Colonic mucosa (tissue), 4 donors: ENCODE measurements at places on chromosomes 4 and X. TPM values are rescaled to one million over a fixed set of nuclear protein-coding genes. Genes with fewer than 3 reads are reported as not detected.

- no peak overlapping the region for H3K27ac ChIP-seq
- no peaks in the 10 kb centered on the region for H3K36me3 ChIP-seq
- no peaks in the 10 kb centered on the region for H3K4me1 ChIP-seq
- no peaks in the 10 kb centered on the region for H3K27me3 ChIP-seq
- DNase-seq = no peak
These were observed 106.2 kb downstream of the FAM9B start for GRCh38 chrX:8927701-8928100.

PPEF1 gene
- total RNA-seq = not detected

DNA sequence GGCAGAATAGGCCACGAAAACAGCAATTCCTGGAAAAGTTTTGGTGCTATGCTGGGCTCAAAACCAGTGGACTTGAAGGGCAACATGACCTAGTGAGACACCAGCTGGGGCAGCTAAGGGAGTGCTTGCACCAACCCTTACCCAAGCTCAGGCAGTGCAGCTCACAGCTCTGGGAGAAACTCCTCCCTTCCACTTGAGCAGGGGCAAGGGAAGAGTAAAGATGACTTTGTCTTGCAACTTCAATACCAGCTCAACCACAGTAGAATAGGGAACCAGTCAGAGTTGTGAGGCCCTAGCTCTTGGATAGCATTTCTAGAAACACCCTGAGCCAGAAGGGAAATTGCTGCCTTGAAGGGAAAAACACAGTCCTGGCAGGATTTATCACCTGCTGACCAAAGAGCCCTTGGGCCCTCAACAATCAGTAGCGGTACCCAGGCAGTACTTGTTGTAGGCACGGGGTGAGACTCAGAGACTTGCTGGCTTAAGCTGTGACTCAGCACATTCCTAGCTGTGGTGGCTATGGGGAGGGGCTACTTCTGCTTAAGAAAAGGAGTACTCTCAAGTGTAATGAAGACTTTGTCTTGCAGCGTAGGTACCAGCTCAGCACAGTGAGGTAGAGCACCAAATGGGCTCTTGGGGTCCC, 19.7 kb upstream of the ABCG2 start:
- no peaks in the 10 kb centered on the region for H3K36me3 ChIP-seq
- H3K4me1 ChIP-seq = no peaks in the 10 kb centered on the region
- no peaks in the 10 kb centered on the region for H3K27me3 ChIP-seq
- no peak overlapping the region for H3K4me3 ChIP-seq
- no peak for DNase-seq
- no peak overlapping the region for H3K27ac ChIP-seq

GRCh38 chrX:154548028-154548316, 552 bp downstream of the IKBKG start:
- no peak for DNase-seq
- no peaks in the 10 kb centered on the region for H3K4me1 ChIP-seq
- H3K27me3 ChIP-seq = no peaks in the 10 kb centered on the region

DNA sequence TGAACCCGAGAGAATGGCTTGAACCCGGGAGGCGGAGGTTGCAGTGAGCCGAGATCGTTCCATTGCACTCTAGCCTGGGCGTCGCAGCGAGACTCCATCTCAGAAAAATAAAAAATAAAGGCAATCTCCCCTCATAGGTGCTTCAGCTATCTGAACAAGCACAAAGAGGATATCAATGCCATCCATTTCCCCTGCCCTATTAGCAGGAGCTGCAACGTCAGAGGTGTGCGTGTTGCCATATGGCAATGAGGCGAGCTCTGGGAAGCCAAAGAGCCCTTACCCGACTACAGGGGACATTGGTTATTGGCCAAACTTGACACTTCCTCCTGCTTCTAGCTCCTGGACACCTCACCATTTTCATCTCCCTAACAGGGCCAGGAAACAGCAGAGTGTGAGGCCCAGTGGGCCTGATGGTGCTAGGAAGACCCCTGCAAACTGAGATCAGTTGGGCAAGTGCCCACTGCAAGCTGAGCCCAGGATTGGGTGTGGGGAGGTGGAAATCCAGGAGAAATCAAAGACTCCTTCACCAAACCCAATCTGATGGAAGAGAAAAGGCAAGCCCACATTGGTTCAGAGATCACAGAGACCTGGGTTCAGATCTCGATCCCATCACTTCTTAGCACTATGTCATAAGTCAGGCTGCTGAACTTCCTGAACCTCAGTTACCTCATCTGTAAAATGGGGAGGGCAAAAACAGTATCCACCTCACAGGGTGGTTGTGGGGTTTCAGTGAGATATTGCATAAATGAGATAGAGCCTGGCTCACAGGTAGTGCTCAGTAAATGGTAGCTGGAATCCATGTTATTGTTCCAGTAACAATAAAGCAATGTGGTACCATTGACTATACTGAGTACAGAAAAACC, 21.2 kb downstream of the SLC25A5 start:
- no peak overlapping the region for H3K4me3 ChIP-seq
- H3K27me3 ChIP-seq = no peaks in the 10 kb centered on the region
- H3K27ac ChIP-seq = no peak overlapping the region
- H3K4me1 ChIP-seq = no peaks in the 10 kb centered on the region
- no peaks in the 10 kb centered on the region for H3K36me3 ChIP-seq

GRCh38 chr4:167785523-167785922, 306.8 kb upstream of the ANXA10 start:
- no peaks in the 10 kb centered on the region for H3K27me3 ChIP-seq
- H3K4me3 ChIP-seq = no peak overlapping the region
- H3K4me1 ChIP-seq = no peaks in the 10 kb centered on the region
- H3K36me3 ChIP-seq = no peaks in the 10 kb centered on the region
- H3K27ac ChIP-seq = no peak overlapping the region

DNA sequence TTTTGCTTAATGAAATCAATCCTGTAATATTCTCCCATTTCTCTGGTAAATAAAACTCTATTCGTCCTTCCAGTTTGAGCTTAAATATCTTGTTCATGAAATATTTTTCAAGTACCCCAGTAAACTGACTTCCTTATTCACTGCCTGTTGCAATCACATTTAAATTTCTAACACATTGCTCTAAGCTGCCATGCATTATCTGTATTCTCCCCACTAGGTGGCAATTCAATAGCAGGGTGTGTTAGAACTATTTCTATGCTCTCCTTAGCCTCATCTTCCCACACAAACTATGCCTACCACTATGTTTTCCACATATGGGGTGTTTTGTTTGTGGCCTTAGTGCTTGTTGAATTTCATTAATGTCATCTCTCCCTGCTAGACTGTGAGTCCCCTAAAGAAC, 377.1 kb upstream of the HS3ST1 start:
- no peaks in the 10 kb centered on the region for H3K36me3 ChIP-seq
- no peaks in the 10 kb centered on the region for H3K27me3 ChIP-seq
- no peaks in the 10 kb centered on the region for H3K4me1 ChIP-seq
- DNase-seq = no peak

DNA sequence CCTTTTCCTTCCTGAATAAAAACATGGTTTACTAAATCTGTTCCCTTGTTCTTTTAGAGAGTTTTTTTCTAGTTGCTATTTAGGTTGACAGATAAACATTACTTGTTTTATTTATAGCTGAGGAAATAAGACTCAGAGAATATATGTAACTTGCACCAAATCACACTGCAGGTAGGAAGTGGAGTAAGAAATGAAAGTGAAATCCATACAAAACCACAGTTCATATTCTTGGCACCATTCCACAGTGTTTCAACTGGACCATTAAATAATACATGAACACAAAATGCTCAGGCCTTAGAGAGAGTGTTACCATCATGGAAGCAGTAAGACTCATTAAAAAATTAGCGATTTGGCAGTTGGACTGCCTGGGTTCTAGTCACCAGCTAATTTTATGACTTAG, 326.9 kb upstream of the SLIT2 start:
- no peak for DNase-seq
- no peaks in the 10 kb centered on the region for H3K36me3 ChIP-seq

MGAT4D gene
- not detected for total RNA-seq

DNA sequence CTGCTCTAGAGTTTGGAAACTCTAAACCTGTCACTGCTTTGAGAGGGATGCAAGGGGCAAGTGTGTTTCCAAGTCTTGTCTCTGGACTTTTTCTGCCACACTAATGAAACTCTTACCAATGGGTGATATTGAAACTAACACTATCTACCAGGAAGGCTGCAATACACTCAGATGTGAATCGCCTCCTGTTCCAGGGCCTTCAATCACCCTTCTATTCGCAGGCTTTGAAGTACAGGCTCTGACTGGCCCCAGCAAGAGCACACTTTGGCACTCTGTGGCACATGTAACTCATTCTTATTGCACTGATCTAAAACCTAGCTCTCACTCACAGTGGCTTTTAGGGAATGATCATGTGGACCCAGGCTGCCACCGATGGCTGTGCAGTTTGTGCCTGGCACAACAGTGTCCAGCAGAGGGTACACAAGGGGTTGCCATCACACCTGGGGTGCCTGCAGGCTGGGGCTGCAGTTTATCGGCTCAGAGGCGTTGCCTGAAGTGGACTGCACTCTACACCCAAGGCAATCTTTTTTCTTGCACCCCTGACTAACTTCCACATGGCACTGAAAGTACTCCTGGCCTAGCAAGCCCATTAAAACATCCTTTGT, 210.8 kb downstream of the MGST2 start:
- no peaks in the 10 kb centered on the region for H3K36me3 ChIP-seq
- DNase-seq = no peak
- H3K4me3 ChIP-seq = no peak overlapping the region
- H3K4me1 ChIP-seq = no peaks in the 10 kb centered on the region

DNA sequence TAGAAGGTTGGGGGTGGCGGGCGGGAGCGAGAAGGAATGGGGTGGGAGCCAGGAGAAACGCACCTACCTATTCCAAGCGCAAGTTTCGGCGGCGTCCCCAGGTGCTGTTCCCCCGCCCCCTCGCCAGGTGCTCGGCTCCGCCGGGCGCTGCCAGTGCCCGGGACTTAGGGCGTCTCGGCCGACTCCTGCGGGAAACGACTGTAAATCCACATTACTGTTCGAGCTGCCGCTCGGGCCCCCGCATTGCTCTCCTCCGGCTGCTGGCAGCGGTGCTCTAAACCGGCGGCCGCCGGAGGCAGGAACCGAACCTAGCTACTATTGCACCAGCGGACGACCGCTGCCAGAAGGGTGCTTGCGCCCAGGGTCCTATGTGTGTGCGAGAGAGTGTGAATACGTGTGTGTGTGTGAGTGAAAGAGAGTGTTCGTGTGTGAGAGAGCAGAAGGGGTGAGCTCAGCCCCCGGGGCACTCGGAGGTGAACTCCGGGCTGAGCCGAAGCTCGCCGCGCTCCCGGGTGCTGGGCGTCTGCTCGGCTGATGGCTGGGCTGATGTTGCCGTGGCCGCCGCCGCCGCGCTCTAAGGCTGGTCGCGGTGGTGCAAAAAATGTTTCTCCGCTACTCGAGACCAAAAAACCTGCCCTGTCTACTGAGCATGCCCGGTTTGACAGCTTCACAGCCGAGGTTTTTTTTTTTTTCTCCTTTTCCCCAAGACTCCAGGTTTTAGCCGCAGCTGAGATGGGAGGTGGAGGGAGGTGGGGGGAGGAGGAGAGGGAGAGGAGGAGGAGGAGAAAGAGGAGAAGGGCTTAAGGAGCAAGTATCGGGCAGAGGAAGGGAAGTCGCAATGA, 115.7 kb upstream of the TEX13C start:
- H3K27ac ChIP-seq = no peak overlapping the region
- DNase-seq = no peak
- peaks cover 5% of the 10 kb centered on the region for H3K27me3 ChIP-seq
- H3K4me1 ChIP-seq = no peaks in the 10 kb centered on the region
- H3K36me3 ChIP-seq = no peaks in the 10 kb centered on the region
- peak overlapping the region; percentile 8 for H3K4me3 ChIP-seq

DNA sequence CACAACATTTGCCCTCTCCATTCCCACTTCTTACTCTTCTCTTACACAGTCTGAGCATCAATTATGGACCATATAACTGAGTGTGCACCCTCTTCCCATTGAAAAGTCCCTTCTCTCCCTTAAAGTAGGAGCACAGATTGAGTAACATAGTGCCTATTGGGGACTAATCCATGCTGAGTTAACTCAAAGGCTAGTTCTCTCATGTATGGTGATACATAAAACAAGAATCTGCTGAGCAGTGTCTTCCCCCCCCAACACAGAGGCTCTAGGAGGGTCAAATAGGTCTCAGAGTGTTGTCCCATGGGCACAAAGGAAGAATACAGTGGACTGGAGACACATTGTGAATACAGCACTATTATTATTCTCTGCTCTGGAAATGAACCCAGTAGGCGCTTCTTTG, 274.6 kb upstream of the BOD1L1 start:
- H3K36me3 ChIP-seq = no peaks in the 10 kb centered on the region
- no peaks in the 10 kb centered on the region for H3K4me1 ChIP-seq
- no peak overlapping the region for H3K27ac ChIP-seq
- no peaks in the 10 kb centered on the region for H3K27me3 ChIP-seq

HPF1 gene
- 23.6 TPM for total RNA-seq

DNA sequence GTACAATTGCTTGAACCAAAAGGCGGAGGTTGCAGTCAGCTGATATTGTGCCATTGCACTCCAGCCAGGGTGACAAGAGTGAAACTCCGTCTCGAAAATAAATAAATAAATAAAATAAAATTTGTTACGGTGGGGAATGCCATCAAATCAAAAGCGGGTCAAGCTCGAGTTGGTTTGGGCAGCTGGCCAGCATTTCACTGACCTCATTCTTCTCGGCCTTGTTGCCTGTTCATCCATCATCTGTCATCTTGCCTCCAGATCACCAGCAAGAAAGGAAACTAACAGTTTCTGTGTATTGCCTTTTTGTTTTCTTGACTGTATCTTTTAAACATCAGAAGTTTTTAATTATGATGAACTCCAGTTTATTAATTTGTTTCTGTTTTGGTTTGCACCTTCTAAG, 31.5 kb upstream of the KLHL2 start:
- no peak overlapping the region for H3K4me3 ChIP-seq
- no peaks in the 10 kb centered on the region for H3K4me1 ChIP-seq
- no peaks in the 10 kb centered on the region for H3K27me3 ChIP-seq
- DNase-seq = no peak

PHF8 gene
- total RNA-seq = 21.4 TPM

FABP2 gene
- 70.4 TPM for total RNA-seq

BEND2 gene
- total RNA-seq = not detected

GRCh38 chrX:39397561-39398199, 596.4 kb downstream of the MID1IP1 start:
- no peak overlapping the region for H3K27ac ChIP-seq
- no peak overlapping the region for H3K4me3 ChIP-seq
- no peaks in the 10 kb centered on the region for H3K4me1 ChIP-seq
- no peak for DNase-seq
- no peaks in the 10 kb centered on the region for H3K27me3 ChIP-seq
- H3K36me3 ChIP-seq = no peaks in the 10 kb centered on the region

STX18 gene
- total RNA-seq = 31.4 TPM

SSX3 gene
- not detected for total RNA-seq

FAM241A gene
- total RNA-seq = 1.9 TPM

MID1IP1 gene
- 60.9 TPM for total RNA-seq

- no peak overlapping the region for H3K27ac ChIP-seq
- no peaks in the 10 kb centered on the region for H3K4me1 ChIP-seq
- no peak overlapping the region for H3K4me3 ChIP-seq
- DNase-seq = peak; percentile 71
These were observed 21.8 kb downstream of the CMC4 start for GRCh38 chrX:155048977-155049619.

TIGD4 gene
- total RNA-seq = 0.30 TPM
